ENCODE measurements at places on chromosomes 7 and 10.

DNA sequence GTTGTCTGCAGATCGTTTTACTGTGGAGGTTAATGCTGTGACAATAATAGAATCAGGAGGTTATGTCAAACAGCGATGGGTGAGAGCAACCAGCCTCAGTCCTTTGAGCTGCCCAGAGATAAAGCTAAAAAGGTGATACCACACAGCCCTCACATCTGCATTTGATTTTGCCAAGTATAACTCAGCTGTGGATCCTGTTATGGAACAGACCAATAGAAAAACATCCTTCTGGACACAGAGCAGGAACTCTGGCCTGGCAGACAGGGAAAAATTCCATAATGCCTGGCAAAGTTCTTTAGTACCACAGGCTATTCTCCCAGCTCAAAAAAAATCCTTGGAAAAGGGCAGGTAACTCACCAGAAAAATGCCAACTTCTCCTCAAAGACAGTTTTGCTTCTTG is 87.1 kb upstream of the PDLIM1 start:
- no peak for DNase-seq

- peak; percentile 86 for DNase-seq
These were observed 73.1 kb upstream of the UCN3 start for GRCh38 chr10:5291501-5292195.

DNA sequence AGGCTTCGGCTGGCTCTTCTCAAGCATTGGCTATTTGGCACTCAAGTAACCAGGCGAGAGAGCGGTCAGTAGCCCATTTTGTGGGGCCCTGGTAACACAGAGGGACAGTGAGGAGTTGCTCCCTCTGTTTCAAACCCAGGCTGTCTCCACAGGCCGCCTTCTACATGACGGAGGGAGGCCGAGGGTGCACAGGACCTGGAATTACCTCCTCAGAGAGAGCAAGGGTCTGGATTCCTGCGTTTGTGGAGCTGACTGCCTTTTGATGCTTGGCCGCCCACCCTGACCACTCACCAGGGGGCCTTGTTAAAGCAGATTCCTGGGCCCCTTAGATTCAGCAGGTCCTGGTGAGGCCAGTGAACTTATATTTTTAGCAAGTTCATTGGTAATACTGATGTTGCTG is 12.3 kb downstream of the UPP1 start:
- DNase-seq: no peak

GRCh38 chr10:132185601-132186487 is 904 bp upstream of the DPYSL4 start:
- DNase-seq: no peak

DNA sequence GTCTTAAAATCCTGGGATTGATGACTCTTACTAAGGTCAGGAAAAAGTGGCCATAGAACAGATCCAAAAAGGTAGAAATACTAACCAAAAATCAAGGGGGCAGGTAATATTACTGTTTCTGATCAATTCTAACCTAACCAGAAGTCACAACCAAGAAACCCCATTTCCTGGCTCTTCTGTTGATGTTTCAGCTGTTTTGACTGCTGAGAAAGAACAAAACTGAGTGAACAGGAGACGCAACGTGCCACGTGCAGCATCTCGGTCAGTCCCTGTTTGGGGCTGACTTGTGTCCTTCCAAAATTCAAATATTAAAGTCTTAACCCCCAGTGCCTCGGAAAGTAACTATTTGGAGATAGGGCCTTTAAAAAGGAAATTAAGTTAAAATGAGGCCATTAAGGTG is 56.8 kb downstream of the JAZF1 start:
- DNase-seq: no peak
